ENCODE measurements at places on chromosomes 12 and 14. TPM values are rescaled to one million over a fixed set of nuclear protein-coding genes. Genes with fewer than 3 reads are reported as not detected.

The AMN gene
- 1.5 TPM for total RNA-seq

The VRTN gene
- total RNA-seq: not detected

The PTPRB gene
- 4.9 TPM for total RNA-seq

The PLEKHD1 gene
- 0.09 TPM for total RNA-seq

The RHEBL1 gene
- total RNA-seq: not detected

The NTN4 gene
- total RNA-seq: 14.6 TPM
